ENCODE measurements at places on chromosomes 7 and 10.

DNA sequence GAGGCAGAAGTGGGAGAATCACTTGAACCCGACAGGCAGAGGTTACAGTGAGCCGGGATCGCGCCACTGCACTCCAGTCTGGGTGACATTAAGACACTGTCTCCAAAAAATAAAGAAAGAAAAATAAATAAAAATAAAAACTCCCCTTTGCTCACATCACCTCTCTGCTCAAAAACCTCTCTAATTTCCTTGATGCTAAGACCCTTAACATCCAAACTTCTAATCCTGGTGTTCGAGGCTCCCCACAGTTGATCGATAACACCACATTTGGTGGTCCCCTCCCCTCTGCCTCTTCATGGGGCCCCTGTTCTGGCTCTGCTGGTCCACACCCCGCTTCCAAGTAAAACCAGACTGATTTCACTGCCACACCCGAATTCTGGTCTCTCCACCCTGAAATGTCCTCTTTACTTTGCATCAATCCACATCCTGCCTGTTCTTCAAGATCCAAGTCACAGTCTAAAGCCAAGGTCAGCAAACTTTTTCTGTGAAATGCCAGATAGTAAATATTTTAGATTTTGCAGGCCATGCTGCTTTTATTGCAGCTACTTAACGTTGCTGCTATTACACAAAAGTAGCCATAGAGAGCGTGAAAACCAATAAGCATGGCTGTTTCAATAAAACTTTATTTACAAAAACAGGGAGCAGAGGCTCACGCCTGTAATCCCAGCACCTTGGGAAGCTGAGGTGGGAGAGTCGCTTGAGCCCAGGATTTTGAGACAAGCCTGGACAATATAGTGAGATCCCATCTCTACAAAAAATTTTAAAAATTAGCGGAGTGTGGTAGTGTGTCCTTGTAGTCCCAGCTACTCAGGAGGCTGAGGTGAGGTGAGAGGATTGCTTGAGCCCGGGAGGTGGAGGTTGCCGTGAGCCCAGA is 11.8 kb downstream of the MOSPD3 start:
- DNase-seq: no peak

DNA sequence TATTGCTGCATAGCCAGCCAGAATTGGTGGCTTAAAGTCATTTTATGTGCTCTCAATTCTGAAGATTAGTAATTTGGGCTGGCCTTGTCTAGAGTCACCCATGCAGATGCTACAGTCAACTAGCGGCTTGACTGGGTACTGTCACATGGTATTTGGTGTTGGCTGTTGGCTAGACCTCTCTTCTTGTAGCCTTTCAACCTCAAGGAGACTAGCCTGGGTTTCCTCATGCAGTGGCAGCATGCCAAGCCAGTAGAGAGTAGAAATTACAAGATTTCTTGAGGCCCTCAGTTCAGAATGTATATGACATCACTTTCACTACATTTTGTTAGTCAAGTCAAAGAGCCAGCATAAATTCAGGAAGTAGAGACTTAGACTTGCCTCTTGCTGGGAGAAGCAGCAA is 3.7 kb upstream of the ZNF800 start:
- DNase-seq: no peak

DNA sequence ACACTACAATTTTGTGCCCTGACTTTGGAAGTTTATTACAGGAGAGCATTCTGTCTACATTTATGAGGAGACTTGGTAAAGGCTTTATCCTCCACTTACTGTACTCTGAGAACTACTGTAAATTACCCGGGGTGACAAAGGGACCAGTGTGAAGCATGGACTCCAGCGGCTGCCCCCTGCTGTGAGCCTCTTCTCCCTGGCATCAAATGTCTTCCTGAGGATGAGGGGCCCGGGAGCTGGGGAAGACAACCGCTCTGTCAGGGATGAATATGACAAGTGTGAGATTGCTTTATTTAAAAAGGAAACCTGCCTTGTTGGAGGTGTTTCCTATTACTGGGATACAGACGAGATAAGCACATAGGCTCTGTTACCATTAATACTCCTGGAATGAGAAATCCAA is 714.8 kb downstream of the CCSER2 start:
- no peak for DNase-seq

GRCh38 chr7:130136579-130137167 is 66.3 kb downstream of the KLHDC10 start:
- no peak for DNase-seq

DNA sequence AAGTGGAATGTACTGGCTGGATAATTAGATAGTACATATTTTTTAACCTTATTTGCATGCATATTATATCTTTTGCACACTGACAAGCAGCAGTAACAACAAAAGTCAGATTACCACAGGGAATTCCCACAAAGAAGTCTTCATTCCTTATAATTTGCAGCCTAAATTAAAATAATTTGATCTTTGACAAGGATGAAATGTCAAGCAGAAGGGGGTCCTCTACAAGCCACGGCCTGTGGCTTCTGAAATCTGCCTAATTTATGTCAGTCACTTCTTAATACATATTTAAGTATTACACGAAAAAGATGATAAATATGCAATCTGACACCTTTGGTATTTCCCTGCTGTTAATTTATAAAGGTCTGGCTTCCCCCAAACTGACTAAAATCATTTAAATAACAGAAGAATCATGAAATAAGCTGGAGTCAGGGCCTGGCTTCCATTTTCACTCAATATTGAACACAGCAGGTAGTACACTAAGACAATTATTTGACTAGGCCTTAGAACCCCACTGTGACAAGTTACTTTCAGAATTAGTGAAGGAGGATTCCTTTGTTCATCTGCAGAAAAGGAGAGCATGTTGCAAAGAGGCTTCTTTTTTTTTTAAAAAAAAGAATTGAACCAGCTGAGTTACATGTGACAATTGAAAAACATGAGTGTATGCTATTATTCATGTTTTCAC is 351.1 kb upstream of the ETV1 start:
- DNase-seq: no peak

DNA sequence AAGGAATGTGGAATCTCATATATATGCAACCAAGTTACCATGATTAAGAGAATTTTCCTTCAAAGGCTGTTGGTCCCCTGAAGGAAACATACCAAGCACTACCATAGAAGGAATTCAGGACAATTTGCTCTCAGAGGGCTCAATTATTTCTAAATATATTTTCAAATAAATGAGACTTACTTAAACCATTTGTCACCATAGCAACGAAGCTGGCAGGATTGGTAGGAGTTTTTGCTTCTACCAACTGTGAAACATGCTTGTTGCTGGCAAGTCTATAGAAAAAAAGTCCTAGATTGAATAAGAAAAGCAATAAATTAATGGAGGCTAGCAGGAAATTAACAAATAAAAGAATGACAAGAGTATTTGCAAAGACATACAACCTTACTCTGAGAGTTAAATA is 156.9 kb upstream of the NPSR1 start:
- no peak for DNase-seq

DNA sequence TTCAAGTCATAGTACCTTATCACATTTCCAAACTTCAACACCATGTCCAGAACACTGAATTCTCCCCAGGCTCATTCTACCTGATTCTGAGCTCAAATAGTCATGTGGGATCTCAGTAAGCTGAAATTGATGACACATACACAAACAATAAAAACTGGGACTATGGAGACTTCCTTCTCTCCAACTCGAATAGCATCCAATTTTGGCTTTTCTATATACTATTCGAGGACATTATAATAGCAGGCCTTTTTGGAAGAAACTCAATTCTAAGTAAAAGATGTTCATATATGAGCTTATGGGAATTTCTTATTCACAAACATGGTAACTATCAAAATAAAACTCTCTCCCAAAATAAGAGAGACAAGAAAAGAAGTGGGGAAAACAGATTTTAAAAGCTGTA is 551 bp upstream of the TAS2R40 start:
- DNase-seq: no peak

- DNase-seq: peak; percentile 27
These were observed 17.8 kb upstream of the ZKSCAN1 start for GRCh38 chr7:99997545-99998137.

- DNase-seq: no peak
These were observed 34.0 kb upstream of the CCDC7 start for GRCh38 chr10:32411797-32412498.

DNA sequence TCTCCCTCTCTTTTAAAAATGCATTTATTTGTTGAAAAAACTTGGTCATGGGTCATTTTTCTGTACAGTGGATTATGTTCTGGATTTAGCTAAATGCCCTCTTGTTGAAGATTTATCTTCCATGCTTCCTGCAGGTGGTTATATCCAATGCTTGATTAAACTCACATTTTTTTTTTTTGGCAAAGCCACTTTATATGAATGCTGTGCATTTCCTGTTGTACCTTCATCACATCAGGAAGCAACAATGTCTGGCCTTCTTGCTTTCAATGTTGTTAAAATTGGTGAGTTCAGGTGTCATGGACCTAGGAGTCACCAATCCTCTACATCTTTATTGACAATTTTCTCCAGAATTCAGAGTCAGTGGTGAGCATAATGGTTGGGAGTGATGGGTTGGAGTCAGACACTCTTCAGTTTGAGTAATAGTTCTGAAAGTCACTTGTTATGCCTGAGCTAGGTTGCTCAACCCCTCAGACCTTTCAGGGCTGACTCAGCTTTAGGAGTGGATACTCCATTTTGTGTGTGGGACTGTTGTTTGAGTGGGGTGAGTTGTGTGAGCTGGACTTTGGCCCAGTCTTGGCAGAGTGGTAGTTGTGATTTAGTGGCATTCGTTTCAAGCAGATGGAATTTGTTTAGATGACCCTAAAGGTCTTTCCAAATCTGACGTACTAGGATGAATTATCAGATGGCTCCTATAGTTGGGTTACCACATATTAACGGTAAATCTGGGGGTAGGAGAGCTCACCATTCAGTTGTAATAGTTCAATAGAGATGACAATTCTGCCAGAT is 213.5 kb upstream of the ZNF32 start:
- DNase-seq: peak; percentile 82

DNA sequence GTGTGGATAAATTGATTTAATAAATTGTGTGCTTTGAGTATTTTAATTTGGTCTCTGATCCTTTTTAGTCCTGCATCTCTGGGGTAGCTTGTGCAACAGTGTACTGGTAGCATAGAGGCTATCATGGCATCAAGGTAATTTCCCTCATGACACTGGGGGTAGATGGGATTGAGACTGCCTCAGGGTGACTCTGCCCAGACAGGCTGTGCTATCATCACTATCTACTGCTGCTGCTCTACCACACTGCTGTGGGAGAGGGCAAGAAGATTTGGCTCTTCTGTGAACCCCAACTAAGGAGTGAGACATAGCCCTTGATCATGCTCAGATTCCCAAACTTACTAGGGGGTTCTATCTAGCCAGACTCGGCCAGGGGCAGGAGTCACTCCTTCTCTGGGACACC is 43.6 kb upstream of the JAZF1 start:
- DNase-seq: no peak

- no peak for DNase-seq
These were observed 1198.5 kb upstream of the SORCS1 start for GRCh38 chr10:108362961-108363360.

DNA sequence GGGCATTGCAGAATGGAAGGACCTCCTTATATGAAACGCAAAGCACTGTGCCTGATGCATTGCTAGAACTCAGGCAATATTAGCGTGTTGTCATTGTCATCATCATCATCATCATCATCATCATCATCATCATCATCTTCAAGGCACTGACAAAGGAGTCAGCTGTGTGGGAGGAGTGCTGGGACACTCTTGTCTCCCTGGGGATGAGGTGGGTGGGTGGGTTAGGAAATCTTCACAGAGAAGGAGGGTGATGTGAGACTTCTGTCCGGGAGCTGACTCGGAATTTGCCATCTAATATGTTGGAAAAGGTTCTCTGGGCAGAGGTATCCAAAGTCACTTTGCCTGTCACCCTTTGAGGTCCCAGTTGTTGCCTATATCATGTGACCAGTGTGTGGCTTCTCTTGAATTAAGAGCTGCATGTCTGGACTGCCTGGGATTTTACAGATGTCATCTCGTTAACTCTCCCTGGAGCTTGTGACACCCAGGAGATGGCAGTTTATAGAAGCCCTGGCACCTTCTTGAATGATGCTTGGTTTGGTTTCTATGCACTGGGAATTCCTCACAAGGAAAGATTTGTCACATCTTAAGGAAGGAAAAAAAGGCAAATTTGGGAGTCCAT is 7.1 kb downstream of the HTRA1 start:
- DNase-seq: no peak

- no peak for DNase-seq
These were observed 181.1 kb downstream of the PLCE1 start for GRCh38 chr10:94174838-94175237.

DNA sequence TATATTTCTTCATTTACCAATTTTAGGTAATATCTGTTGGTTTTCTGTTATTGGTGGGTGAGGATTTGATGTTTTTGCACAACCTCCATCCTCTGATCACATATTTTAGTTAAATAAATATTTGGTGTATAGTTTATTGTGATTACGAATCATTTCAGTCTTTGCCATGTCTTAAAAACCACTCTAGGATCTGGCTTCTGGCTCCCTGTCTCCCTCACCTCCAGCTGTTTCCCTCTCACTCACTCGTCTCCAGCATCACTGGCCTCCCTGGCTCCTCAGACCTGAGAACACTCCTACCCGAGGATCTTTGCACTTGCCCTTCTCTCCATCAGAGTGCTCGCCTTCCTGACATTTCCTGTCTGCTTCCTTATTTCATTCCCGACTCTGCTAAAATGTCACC is 50.7 kb upstream of the NRF1 start:
- no peak for DNase-seq

GRCh38 chr10:79116368-79116767 is 47.6 kb downstream of the ZMIZ1 start:
- no peak for DNase-seq

GRCh38 chr10:114081911-114082583 is 38.4 kb downstream of the ADRB1 start:
- DNase-seq: no peak

DNA sequence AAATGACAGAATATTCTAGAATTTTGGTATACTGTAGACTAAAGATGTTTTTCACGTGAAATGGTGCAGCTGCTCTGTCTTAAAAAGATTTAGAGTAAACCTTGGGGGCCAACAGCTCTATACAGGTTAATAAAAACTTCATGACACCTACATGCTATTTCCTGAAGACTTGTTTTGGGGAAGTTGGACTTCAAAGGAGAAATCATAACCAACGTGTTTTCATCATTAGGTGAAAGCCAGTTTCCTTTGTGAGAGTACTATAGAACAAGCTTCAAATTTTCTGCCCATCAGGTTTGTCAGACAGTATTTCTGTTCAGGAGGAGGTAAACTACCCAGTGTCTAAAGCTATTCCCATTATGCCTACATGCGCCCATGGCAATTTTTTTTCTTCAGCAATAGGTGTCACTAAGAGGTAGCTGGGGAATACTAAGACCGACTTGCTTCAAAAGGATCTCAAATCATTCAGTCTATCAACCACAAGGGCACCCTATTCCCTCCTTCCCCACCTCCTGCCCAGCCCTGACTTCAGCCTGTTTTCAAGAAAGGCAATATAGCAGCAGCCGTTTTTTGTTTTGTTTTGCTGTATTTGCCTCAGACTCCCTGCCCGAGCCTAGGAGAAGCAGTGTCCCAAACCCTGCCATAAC is 237.3 kb upstream of the SP8 start:
- DNase-seq: no peak

GRCh38 chr10:93465806-93466675 is 16.1 kb downstream of the MYOF start:
- peak; percentile 93 for DNase-seq
